Spleen (tissue), 13 donors: ENCODE measurements at places on chromosomes 3 and 15. TPM values are rescaled to one million over a fixed set of nuclear protein-coding genes. Genes with fewer than 3 reads are reported as not detected.

Gene COL8A1
- 1.9 TPM for total RNA-seq

Gene CYP8B1
- not detected for total RNA-seq

Gene UCN2
- total RNA-seq = 0.60 TPM

Gene MAP2K5
- total RNA-seq = 14.2 TPM

Gene GPR15
- 2.6 TPM for total RNA-seq

Gene SPATA12
- not detected for total RNA-seq

Gene GASK1A
- 1.9 TPM for total RNA-seq

Gene GOLGA6B
- not detected for total RNA-seq

Gene KNG1
- not detected for total RNA-seq
